ENCODE measurements at places on chromosomes 16 and 17.

DNA sequence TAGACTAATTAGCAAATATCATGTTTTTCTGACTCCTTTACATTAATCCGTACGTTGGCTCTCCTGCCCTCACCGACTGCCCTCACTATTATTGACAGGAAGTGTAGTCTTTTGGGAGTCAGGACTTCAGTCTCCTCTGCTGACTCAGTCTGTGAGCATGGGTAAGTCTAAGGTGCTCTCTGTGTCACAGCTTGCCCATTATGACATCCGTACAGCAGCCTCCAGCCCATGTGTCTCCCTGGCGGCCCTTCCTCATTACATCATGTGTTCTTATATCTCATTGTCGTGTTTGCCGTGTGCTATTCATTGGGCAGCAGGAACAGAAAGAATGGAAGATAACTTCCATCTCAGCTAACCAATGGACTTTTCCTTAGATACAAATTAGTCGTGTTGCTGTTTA is 77.5 kb downstream of the MRTFB start:
- no peak for DNase-seq
- no peaks in the 10 kb centered on the region for H3K36me3 ChIP-seq
- no peaks in the 10 kb centered on the region for H3K27me3 ChIP-seq
- peaks cover 2% of the 10 kb centered on the region for H3K4me1 ChIP-seq
- H3K4me3 ChIP-seq = no peak overlapping the region
- no peak overlapping the region for H3K27ac ChIP-seq

GRCh38 chr17:67865438-67865837 is 40.1 kb downstream of the BPTF start:
- no peak for DNase-seq
- peaks cover 2% of the 10 kb centered on the region for H3K36me3 ChIP-seq
- H3K27me3 ChIP-seq = no peaks in the 10 kb centered on the region
- H3K27ac ChIP-seq = no peak overlapping the region
- no peak overlapping the region for H3K4me3 ChIP-seq

DNA sequence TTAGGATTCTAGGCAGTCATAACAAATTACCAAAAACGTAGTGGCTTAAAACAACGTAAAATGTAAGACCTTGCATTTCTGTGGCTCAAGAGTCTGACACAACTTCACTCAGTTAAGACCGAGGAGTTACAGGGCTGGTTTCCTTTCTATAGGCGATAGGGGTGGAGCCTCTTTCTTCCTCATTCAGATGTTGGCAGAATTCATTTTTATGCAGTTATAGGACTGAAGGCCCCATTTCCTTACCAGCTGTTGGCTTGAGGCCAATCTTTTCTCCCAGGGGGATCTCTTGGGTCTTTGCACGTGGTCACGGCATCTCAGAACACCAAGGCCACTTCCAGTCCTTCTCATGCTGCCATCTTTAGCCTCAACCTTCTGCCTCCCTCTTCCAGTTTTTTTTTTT is 145.2 kb downstream of the KCNJ2 start:
- H3K27me3 ChIP-seq = no peaks in the 10 kb centered on the region
- no peak for DNase-seq
- no peaks in the 10 kb centered on the region for H3K4me1 ChIP-seq
- H3K36me3 ChIP-seq = no peaks in the 10 kb centered on the region

DNA sequence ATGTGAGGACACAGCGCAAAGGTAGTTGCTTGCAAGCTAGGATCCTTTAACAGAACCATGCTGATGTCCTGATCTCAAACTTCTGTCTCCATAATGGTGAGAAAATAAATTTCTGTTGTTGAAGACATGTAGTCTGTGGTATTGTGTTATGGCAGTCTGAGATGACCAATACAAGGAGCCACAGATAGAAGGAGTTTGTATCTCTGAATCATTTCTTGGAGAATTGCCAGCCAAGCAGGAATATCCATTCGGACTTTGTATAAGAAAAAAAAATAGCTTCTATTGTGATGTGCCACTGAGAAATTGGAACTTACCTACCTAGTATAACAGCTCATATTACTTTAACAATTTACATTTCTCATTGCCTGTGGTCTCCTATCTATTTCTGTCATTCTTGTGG is 447.6 kb upstream of the CA10 start:
- no peak overlapping the region for H3K4me3 ChIP-seq
- H3K27me3 ChIP-seq = no peaks in the 10 kb centered on the region
- no peak overlapping the region for H3K27ac ChIP-seq
- no peaks in the 10 kb centered on the region for H3K4me1 ChIP-seq

DNA sequence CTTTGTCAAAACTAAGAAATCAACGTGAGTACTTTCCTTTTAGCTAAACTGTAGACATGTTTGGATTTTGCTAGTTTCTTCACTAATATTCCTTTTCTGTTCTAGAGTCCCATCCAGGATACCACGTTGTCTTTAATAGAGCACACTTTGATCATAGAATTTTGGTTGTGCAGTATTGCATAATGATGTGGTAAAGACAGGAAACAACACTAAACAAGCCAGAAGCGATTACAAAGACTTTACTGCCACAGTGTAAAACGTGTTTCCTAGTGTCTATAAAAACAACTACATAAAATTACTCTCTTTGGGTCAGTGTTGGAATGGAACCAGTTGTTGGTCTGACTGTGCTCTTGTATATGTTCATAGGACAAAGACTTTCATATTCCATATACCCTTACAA is 19.3 kb downstream of the SHISA9 start:
- H3K4me3 ChIP-seq = no peak overlapping the region
- H3K27me3 ChIP-seq = no peaks in the 10 kb centered on the region
- DNase-seq = no peak
- H3K36me3 ChIP-seq = no peaks in the 10 kb centered on the region

DNA sequence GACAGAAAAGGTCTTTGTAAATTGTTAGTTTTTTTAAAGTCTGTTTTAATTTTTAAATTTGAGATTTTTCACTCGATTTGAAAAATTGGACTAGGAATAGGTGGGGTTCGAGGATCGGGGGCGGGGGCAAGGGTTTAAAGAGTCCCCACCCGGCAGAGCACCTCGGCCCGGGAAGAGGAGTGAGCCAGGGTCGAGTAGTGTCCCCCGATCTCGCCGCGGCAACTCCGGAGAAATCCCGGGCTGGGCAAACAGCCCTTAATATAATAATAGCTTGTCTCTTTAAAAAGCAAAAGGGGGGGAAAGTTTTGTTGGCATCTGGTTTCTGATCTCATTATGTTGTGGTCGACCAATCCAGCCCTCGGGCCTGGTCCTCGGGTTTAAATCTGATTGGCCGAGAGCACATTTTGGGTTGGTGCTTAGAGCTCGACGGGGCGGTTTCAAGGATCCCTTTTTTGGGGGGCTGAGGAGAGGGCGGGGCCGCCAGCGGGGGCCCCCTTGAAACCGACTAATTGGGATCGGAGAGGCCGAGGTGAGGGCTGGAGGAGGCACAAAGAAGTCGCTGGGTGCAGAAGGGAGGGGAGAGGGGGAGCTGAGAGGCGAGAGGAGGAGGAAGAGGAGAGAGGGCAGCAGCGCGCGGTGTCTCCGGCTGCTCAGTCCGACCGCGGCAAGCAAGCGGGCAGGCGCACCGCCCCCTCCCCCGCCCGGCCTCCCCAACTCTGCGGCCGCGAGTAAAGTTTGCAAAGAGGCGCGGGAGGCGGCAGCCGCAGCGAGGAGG is at the start of gene FZD2:
FZD2 (plus strand) TSS at position 653 of the 775 bp plus-strand sequence. CDS start 205 bp downstream, outside the sequence.
- H3K4me1 ChIP-seq = no peaks in the 10 kb centered on the region
- no peaks in the 10 kb centered on the region for H3K36me3 ChIP-seq
- DNase-seq = peak; percentile 91
- H3K27me3 ChIP-seq = no peaks in the 10 kb centered on the region

DNA sequence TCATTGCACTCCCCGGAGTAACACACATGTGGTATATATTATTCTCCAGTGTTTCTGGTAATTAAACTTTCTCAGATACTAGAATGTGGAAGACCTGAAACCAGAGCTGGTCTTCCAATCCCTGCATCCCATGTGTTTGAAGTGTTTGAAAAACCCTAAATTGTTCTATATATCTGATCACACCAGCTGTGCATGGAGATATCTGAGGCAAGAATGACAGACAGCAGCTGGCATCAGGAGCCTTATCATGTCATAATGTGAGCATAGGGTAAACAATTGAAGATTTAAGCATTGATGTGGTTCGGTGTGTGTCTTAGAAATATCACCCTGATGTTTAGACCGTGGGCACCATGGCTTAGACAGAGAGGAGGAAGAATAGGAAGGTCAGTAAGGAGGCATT is 251.0 kb downstream of the CDH11 start:
- no peaks in the 10 kb centered on the region for H3K36me3 ChIP-seq
- no peak overlapping the region for H3K27ac ChIP-seq
- DNase-seq = no peak
- no peaks in the 10 kb centered on the region for H3K4me1 ChIP-seq
- H3K4me3 ChIP-seq = no peak overlapping the region

GRCh38 chr16:21116148-21116693 is 34.4 kb downstream of the DNAH3 start:
- H3K4me3 ChIP-seq = no peak overlapping the region
- H3K27ac ChIP-seq = no peak overlapping the region
- H3K36me3 ChIP-seq = no peaks in the 10 kb centered on the region

DNA sequence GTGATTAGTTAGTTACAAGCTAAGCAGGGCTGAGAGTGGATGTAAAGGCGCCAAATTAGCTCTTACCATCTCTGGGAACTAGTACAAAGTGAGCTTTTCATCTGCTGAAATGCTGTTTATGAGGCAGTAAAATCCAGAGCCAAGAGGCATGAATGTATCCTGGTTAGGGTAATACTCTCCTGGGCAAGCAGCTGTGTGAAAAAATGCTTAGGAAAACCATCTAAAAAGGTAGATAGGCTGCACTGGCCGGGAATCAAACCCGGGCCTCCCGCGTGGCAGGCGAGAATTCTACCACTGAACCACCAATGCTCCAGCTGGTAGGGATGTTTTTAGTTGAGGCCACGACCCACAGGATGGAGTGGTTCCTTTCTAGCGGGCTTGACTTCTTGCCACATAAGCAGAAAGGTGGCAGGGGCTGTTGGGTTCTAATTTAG is 23.0 kb downstream of the VAC14 start:
- H3K36me3 ChIP-seq = peaks cover 2% of the 10 kb centered on the region
- DNase-seq = no peak
- H3K4me3 ChIP-seq = no peak overlapping the region
- H3K27me3 ChIP-seq = no peaks in the 10 kb centered on the region

DNA sequence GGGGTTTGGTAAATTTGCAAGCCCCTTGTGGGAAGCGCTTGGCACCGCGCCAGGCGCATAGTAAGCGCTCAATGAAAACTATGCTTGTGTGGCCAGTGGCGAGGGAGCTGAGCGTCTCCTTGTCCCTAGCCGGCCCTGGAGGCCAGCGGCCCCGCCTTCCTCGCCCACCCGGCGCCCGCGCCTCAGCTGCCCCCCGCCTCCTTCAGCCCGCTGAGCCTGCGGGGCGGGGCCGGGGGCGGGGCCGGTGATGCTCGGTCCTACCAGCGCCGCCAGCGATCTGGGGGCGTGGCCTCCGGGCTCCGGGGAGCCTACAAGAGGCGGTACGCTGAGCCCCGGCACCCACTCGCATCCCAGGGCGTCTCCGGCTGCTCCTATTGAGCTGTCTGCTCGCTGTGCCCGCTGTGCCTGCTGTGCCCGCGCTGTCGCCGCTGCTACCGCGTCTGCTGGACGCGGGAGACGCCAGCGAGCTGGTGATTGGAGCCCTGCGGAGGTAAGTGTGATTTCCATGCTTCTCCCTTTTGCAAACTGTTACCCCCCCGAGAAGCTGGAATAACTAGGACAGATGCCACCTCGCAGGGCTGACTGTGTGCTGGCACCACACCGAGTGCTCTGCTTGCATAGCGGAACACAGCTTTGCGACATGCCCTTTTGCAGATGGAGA is at the start of gene CRISPLD2:
CRISPLD2 (plus strand) TSS at position 342 of the 661 bp plus-strand sequence. CDS start 18,511 bp downstream, outside the sequence.
- no peaks in the 10 kb centered on the region for H3K36me3 ChIP-seq
- peak within 1 kb of the TSS; percentile 7 for H3K4me3 ChIP-seq
- H3K27ac ChIP-seq = no peak within 1 kb of the TSS
- no peaks in the 10 kb centered on the region for H3K4me1 ChIP-seq
- peak; percentile 96 for DNase-seq
- H3K27me3 ChIP-seq = no peaks in the 10 kb centered on the region

DNA sequence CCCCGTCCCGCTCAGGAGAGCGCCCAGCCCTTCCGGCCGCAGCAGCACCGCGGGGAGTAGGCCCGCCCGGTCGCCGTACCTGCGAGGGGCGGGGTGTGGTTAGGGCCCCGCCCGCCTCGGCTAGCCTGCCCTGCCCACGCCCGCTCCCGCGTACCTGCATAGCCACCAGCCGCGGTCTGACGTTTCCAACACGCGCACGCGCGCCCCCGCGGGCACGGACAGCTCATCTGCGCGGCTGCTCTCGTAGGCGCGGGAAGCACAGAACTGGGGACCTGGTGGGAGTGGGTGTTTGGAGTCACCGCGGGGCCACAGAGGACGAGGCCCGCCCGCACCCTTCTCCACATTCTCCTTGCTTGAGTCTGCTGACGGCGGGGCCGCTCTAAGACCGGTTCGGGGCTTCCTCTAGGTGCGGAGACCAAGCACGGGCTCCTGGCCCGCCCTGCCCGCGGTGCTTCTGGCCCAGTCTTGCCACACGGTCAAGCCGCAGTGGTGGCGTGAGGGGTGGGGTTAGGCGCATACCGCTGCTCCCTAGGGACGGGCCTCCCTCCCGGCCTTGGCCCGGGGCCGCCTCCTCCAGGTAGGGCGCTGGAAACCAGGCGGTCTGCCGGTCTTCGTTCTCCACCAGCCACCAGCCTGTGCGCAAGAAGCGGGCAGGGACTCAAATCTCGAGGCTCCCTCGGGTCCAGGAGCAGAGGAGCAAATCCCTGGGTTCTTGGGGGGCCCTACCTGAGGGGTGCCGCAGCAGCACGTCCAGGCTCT is 1.8 kb downstream of the NOXO1 start:
- H3K36me3 ChIP-seq = peaks cover 27% of the 10 kb centered on the region
- peaks cover 1% of the 10 kb centered on the region for H3K4me1 ChIP-seq
- no peak for DNase-seq
- H3K27me3 ChIP-seq = no peaks in the 10 kb centered on the region

DNA sequence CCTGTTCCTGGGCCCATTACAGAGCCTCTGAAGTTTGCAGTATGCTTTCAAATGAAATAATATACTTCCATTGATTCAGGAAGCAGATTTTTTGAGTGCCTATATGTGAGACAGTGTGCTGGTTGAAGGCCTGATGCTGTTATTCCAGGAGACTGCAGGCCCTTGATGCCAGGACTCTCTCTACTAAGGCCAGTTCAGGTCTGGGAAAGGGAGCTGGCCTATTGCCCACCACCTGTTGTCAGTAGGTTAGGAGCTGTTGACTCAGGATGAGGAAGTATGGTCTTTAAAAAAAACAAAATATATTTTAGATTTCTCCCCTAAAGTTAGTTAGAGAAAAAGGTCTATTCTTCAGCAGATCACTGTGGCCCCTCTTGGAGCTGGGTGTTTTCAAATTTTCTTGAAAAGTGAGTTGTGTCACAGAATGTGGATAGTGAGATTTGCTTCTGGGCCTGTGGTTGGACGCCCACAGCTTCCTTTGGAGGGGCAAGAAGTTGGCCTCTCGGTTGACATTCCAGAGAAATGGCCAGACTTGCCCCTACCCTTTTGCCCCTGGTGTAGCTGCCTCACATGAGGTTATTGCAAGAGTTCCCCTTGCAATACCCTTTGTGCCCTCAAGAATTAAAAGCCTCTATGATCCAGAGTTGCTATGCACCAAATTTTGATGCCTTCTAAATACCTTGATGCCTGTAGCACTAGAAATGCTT is 7.9 kb downstream of the ESRP2 start:
- H3K4me3 ChIP-seq = no peak overlapping the region
- H3K27ac ChIP-seq = no peak overlapping the region
- DNase-seq = peak; percentile 32
- H3K36me3 ChIP-seq = no peaks in the 10 kb centered on the region
